ENCODE measurements at places on chromosomes 7 and 10.

DNA sequence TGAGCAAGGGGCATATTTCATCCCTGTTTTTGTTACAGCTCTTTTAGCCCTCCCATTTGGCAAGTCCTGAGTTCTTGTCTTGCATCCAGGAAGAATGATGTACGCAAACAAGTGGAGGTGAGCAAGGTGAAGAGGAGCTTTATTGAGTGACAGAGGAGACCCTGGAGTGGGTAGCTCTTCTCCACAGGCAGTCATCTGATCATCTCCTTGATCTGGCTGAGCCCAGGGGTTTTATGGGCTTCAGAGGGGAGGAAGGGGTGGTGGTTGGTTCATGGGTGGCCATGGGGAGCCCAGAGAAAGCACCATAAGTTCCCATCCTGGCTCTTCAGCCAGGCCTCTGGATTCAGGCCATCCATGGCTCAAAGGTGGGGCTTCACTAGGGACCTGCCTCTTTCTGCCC, 21.9 kb downstream of the STEAP1 start:
- DNase-seq = no peak

GRCh38 chr10:32409741-32410140, 36.2 kb upstream of the CCDC7 start:
- no peak for DNase-seq

DNA sequence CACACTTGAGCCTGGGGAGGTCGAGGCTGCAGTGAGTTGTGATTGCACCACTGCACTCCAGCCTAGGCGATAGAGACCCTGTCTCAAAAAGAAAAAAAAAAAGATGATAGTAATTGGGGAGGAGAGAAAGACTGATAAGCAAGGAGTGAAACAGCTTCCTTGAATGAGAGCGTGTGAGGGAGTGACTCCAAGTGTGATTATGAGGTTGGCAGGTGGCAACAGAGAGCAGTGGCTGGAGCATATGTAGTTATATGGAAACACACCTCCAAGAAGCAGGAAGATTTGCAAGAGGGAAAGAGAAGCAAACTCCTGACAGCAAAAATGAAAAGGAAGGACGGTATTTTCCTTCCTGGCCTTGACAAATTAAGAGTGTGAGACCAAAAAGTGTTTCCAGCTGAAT, 50.4 kb downstream of the VKORC1L1 start:
- DNase-seq = no peak

DNA sequence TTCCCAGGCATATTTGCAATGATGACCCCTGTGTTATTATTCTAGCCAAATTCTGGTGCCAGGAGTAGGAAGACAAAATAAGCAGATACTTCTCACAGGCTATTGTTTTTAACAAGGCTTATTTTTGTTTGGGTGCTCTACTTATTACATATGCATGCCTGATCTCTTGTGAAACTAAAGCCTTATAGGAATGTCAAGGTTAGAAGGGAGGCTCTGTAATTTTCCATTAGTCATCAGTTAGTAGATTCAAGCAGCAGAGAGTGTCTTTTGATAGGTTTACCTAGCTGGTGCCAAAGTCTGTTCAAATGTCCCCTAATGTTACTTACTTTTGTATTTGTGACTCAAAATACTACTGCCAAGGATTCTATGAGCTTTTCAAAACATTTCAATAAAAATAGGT, 11.7 kb upstream of the TMEM106B start:
- DNase-seq = no peak

GRCh38 chr10:69759641-69760040, 42.1 kb upstream of the COL13A1 start:
- no peak for DNase-seq

GRCh38 chr7:20954711-20955619, 168.3 kb upstream of the SP8 start:
- no peak for DNase-seq

DNA sequence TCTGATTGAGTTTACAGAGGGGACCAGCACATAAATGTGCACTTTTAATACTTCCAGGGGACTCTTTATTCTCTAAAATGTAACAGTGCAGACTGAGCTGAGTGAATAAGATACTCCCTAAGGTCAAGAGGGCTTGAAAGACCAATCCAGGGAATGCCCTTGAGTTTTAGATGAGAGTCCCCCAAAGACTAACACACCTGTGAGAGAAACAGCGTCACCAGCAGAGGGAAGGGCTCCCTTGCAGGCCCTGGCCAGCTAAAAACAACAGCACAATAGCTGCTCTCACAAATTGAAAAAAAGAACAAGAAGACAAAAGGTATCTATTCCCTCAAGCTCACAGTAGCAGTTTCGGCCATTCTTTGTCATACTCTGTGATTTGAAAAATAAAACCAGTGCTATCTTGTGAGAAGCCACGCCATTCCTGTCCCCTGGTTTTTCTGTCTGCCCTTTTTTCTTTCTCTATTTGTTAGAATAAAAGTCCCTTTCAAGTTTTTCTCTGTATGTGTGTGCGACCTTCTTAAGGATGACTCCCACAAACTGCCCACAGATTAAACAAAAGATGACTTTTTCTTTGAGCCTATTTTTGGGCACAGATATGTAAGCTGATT, 230.4 kb upstream of the BMPER start:
- no peak for DNase-seq

DNA sequence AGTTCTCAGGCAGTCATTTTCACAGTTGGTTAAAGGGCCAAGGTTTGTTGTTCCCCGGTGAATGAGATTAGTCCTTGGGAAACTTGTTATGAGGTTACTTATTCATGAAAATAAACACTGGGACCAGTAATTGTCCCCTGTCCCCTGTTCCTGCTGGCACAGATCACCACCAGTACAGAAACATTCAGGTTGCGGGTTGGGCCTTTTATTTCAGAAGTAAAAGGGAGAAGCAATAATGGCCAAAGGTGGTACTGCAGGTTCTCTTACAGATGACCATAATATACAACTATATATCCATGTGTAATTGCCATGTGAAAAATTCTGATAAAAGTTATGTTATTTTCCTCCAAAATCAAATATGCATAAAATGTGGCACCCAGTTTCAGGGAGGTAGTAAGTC, 442.0 kb downstream of the SORCS1 start:
- no peak for DNase-seq

GRCh38 chr7:24665564-24666294, 91.5 kb downstream of the GSDME start:
- DNase-seq = peak; percentile 39

GRCh38 chr10:21508706-21509331, 16.7 kb downstream of the SKIDA1 start:
- DNase-seq = no peak

GRCh38 chr10:104894681-104895080, 253.6 kb downstream of the SORCS3 start:
- no peak for DNase-seq

DNA sequence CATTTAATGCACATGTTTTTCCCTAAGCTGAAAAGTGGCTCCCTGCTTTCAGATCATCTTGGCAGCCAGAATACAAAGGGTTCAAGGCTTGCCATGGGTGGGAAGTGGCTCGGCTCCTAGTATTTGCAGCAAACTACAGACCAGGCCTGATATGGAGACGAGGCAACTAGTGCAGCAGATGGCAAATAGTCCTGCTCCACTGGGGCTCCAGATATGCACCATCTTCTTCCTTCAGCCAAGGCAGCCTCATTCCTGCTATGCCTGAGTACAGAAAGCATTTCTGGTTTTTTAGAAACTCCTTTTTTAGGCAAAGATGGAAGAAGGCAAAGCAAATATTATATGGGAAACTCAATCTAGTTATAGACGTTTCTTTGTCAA, 23.9 kb downstream of the LRRC4 start:
- no peak for DNase-seq

DNA sequence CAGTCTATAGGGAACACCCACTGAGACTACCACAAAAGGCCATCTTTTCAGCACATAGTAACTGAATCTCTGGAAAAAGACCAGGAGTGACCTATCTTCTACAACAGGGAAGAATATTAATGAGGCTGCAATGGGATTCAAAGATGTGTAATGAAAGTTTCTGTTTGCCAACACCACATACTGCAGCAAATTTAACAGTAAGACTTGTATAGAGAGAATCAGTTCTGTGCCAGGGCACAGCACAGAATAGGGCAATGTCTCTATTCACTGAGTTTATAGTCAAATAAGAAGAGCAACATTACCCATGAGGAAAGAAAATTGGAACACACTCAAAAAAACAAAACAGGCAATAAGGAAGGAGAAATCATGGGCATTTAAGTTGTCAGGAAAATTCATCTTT, 91.4 kb upstream of the PTN start:
- DNase-seq = no peak

DNA sequence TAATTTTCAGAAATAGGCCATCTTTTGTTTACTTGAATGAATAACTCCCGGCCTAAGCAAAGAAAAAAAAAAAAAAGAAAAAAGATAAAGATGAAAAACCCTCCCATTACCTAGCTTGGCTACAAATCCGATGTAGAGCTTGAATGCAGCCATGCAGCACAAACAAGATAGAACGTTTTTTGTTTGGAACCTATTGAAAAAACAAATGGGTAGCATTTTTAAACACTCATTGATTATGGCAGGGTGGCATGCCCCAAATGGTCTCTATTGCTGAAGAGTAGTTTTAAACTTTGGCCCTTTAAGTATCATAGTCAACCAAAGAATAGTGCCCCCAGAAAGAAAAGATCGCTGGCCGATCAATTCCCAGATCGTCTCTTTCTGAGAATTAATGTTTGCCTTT, 84.4 kb downstream of the VTI1A start:
- no peak for DNase-seq

DNA sequence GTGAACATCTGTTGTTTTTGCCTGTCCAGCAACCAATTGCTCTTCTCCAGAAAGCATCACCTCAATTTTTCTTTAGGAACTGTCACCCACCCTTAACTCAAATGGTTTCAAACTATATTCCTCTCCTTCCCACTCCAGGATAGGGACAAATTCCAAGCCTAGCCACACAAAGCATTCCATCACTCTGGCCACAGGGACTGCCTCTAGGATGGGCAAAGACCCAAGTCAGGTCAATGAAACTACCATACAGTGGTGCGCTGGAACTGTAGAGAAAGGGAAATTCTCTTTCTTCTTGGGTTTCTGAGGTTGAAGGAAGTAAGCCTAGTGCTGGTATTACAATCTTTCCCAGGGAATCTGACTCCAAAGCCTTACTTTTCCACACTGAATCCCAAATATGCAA, 3.6 kb downstream of the MICU1 start:
- no peak for DNase-seq

DNA sequence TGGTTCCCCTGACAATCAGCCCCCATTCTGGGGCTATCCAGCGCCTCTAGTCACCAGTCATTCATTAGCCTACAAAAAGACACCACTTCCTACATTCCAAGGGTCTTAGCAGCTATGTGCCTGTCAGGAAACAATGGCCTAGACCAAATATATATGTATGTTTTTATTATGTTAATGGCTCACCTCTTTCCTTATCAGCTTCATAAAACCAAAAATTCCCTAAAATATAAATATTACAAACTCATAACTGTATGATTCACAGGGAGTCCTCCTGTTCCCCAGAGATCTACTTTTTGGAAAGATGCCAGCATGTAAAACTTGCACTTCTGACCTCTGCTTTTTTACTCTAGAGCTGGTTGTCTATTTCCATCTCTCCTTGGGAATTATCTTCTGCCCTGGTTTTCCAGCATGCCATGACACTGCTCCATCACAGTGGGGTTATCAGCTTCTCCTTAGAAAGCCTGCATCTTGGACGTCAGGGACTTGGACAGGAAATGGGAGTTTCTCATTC, 79.2 kb downstream of the ABCA13 start:
- DNase-seq = no peak

DNA sequence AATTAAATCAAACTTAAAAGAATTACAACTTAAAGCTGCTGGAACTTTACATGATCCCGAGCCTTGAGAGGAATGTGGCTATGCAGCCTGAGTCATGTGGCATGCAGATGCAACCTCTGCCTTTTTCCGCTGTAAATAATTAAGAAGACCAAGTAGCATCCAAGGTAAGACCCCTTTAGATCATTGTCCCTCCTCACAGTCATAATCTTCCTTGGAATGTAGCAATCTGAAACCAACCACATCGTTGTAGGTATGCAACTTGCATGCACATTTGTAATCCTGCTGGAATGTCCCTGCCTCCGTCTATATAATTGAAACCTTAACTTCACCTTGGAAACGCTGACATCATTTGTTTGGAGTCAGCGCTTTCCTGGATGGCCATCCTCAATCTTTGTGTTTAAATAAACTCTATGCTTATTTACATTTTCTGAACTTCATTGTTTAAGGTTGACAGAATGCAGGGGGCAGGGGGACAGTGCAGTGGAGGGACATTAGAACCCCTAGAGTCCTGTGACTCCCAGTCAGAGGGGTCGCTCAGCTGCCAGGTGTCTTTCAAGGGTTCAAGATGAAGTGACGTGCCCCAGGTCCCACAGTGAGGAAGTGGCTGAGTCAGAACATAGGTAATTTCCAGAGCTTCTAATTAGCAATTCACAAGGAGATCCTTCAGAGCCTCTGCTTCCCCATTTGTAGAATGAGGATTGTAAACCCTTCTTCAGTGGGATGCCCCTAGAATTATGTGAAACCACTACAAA, 110.7 kb downstream of the RALA start:
- peak; percentile 48 for DNase-seq

DNA sequence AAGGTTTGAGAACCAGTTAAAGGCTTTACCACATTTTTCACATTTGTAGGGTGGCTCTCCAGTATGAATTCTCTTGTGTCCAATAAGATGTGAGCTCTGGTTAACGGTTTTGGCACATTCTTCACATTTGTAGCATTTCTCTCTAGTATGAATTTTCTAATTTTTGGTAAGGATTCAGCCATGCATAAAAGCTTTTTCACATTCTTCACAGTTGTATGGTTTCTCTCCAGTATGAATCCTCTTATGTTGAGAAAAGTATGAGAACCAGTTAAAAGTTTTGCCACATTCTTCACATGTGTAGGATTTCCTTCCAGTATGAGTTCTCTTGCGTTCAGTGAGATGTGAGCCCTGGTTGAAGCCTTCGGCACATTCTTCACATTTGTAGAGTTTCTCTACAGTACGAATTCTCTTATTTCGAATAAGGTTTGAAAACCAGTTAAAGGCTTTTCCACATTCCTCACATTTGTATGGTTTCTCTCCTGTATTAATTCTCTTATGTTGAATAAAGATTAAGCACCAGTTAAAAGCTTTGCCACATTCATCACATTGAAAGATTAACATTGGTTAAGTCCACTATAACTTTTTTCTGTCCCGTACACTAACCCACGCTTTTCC, 33.2 kb upstream of the ZNF479 start:
- no peak for DNase-seq

DNA sequence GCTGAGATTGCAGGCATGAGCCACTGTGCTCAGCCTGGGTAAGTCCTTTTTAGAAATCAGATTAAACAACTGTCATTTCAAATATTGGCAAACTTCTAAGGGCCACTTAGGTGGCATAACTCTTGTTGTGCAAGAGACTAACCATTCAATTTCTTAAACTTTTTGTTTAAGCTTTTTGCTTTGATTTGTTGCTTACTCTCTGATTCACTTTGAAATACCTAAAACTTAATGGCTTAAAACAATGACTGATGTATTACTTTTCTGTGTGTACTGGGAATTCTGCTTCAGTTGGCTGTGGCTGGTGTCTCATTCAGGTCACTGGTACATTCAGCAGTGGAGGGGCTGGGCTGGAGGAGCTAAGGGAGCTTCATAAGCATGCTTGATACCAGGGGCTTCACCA, 28.9 kb downstream of the ZNF25 start:
- no peak for DNase-seq

Measured in PC-9 (cell line).